CMK (cell line): ENCODE measurements at places on chromosomes 6 and 20.
A peak's percentile ranks its signal among the peaks of the same experiment; 100 is the strongest.

DNA sequence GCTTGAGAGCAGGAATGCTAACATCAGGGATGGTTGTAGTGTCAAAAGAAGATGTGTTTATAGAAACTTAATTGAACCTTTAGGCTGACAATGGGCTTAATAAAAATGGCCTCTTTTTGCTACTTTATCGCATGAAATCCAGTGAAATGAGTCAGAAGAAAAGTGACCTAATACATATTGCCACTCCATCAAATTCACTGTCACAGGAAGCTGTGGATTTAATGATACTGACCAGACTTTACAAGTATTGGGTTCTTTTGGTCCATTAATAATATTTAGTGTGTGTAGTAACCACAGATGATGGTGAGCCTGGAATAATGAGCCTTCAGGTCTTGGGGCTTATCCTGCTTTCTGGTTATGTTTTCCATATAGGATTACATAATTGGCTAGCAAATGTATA is 231.8 kb upstream of the GMDS start:
- DNase-seq, result no peak

- DNase-seq, result no peak
Measured at GRCh38 chr20:24782801-24783630, 166.1 kb upstream of the CST7 start.

DNA sequence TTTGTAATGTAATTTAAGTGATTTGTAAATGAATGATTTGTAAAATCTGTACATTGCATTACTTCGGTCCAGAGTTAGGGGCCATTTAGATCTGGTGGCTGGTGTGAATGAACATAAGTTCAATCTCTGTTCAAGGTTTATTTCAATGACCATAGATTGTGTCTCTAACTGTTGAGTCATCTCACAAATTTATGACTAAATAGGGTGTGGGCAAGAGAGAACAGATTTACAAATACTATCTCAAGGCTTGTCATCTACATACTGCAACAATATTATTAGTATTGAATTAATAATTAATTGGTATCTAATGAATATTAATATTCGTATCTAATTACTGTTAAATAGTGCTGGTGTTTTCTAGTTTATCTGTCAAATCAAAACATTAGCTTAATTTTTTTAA is 115.3 kb upstream of the EDN1 start:
- DNase-seq, result no peak

- no peak for DNase-seq
Measured at GRCh38 chr6:81362246-81362645, 390.2 kb downstream of the TENT5A start.

GRCh38 chr6:5998711-5999687 is 7.7 kb downstream of the NRN1 start:
- DNase-seq, result no peak

DNA sequence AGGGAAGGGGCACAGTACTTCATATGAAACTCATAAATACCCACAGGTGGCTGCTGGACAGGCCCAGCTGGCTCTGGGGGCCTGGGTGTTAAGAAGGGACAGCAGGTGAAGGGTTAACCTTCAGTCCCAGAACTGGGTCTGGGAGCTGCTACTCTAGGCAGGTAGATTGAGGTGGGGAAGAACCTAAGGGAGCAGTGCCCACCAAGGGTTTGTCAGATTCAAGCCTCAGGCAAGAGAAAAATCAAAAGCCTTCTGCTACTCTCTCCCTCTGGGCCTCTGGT is 5.6 kb downstream of the RPL10A start:
- no peak for DNase-seq

DNA sequence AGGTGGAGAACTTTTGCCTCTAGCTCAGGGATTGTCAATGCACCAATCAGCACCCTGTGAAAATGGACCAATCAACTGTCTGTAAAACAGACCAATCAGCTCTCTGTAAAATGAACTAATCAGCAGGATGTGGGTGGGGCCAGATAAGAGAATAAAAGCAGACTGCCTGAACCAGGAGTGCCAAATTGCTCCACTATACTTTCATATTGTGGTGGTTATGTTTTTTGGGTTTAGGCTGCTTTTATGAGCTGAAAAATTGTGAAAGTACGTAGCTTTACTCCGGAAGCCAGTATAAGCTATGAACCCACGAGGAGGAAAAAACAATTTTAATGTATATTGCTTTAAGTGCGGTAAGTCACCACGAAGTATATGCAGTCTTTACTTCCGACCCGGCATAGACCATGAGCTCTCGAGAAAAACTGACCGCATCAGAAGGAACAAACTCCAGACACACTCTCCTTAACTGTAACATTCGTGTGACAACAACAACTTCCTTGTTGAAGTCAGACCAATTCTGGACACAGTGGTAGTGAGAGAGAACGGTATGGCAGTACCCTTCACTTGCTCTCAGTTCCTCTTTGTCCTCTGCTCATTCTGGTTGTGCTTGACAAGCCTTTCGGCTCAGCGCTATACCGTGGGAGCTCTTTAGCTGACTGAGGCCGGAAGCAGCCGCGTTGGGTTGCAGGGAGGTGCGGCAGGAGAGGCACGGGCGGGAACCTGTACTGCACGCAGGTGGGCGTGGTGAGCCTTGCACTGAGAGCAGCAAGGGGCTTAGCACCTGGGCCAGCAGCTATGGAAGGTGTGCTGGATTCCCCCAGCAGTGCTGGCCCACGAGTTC is 81.9 kb upstream of the E2F3 start:
- peak; percentile 37 for DNase-seq
